T-helper 17 cell (primary cell): ENCODE measurements at places on chromosomes 11 and 22. TPM values are rescaled to one million over a fixed set of nuclear protein-coding genes. Genes with fewer than 3 reads are reported as not detected.

DNA sequence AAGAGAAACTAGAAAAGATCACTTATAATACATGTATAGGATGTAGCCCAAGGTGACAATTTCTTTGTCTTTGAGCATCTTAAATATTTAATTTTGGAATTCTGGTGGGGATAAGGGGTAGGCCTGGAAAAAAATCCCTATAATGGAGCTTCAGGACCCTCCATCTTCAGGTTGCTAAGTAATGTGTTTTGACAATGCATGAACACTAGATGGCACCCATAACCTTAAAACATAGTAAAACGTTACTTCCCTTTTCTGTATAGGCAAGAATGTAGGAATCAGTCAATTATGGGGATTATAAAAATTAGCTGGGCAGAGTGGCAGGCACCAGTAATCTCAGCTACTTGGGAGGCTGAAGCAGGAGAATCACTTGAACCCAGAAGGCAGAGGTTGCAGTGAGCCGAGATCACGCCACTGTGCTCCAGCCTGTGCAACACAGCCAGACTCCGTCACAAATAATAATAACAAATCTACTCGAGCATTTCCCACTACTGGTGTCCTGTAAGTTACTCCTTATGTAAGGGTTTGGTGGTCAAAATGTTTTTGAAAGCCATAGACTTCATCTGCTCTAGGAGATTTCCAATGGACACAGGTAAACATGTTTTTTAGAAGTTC is 541.9 kb upstream of the CCDC90B start:
- H3K36me3 ChIP-seq, result no peaks in the 10 kb centered on the region
- H3K4me3 ChIP-seq, result no peak overlapping the region
- no peak overlapping the region for H3K27ac ChIP-seq
- H3K4me1 ChIP-seq, result peaks cover 3% of the 10 kb centered on the region
- DNase-seq, result no peak
- peaks cover 32% of the 10 kb centered on the region for H3K27me3 ChIP-seq

- H3K27ac ChIP-seq, result peak overlapping the region; percentile 82
- no peaks in the 10 kb centered on the region for H3K27me3 ChIP-seq
- DNase-seq, result no peak
- H3K36me3 ChIP-seq, result peaks cover 4% of the 10 kb centered on the region
These were observed 32.2 kb upstream of the ARFGAP3 start for GRCh38 chr22:42889304-42889703.

THY1 gene
- 0.20 TPM for total RNA-seq

DNA sequence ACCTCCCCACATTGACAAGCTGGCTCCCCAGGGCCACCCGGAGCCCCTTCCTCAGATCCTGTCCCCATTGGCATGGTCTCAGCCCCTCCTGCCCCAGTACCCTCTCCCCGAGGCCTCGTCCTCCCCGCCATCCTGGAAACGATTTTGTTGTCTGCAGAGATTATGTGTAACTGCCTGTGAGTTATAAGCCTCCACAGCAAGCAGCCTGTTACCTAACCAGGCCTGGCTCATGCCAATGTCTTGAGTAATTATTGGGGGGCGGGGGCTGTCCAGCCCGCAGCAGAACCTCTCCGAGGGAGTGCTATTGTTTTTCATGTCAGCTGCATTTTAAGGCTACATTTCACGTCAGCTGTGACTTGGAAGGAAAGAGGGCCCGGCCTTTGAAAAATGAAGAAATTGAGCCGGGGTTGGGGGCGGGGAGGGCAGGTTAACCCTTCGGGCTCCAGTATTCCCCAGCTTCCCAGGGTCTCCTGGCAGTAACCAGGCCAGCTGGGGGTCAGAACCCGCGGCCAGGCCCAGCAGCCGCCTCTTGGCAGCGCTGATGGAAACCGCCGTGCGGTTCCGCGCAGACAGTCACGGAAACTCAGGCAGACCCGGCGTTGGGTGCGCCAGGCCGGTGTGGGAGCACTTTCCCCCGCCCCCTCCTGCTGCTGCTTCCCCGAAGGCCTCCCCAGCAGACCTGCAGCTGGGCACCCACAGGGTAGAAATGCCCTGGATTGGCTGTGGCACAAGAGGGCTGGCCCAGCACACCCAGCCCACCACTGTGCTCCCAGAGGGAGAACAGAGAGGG is 59.5 kb downstream of the CDKN1C start:
- DNase-seq, result no peak
- H3K27me3 ChIP-seq, result no peaks in the 10 kb centered on the region

GRCh38 chr11:134416726-134417125 is 4.7 kb upstream of the B3GAT1 start:
- H3K27ac ChIP-seq, result no peak overlapping the region
- peaks cover 6% of the 10 kb centered on the region for H3K36me3 ChIP-seq
- no peak overlapping the region for H3K4me3 ChIP-seq
- no peak for DNase-seq
- H3K4me1 ChIP-seq, result peaks cover 7% of the 10 kb centered on the region

DNA sequence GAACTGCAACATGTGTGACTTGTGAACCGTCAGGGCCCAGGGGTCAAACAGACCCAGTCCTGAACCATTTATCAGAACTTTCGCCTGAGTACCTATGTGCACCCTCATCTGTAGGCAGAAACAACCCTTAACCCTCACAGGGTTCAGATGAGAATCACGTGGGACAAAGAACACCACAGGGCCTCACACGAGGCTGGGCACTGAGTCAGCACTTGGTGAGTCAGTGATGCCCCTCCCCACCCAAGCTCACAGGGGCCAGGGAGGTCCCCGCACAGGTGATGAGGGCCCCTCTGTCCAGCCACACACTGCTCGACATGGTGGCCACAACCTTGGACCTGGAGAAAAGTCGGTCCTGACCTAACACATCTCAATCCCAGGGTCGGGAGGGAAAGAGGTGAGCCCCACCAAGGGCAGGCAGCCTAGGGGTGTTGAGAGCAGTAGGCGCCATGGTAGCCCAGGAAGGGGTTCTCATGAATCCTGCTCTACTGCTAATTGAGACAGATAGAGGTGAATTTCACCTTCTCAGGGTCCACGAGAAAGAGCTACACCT is 176.4 kb downstream of the SHANK2 start:
- H3K27me3 ChIP-seq, result peaks cover 32% of the 10 kb centered on the region
- H3K4me1 ChIP-seq, result no peaks in the 10 kb centered on the region
- DNase-seq, result no peak
- H3K27ac ChIP-seq, result no peak overlapping the region
- H3K4me3 ChIP-seq, result no peak overlapping the region
- no peaks in the 10 kb centered on the region for H3K36me3 ChIP-seq

FAM180B gene
- total RNA-seq, result 0.47 TPM

TMEM191C gene
- 2.0 TPM for total RNA-seq
